KG1 (cell line): ENCODE measurements at places on chromosomes 6 and 20.

GRCh38 chr6:90216072-90216977 is 80.3 kb downstream of the BACH2 start:
- DNase-seq, result no peak

DNA sequence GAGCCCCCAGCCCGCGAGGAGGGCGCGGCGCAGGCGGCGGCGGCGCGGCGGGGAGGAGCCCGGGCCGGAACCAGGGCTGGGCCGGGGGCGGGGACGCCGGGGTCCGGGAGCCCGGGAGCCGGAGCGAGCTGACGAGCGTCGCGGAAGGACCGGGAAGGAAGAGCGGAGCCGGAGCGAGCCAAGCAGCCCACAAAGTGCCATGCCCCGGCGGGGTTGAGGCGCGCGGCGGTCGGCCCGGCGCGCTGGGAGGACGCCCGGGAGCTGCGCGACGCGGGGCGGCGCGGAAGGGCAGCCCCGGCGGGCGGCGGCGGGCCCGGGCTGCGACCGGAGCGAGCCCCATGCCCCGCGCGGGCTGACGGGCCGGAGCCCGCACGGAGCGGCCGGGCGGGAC is 289 bp downstream of the FOXP4 start:
- DNase-seq, result no peak

DNA sequence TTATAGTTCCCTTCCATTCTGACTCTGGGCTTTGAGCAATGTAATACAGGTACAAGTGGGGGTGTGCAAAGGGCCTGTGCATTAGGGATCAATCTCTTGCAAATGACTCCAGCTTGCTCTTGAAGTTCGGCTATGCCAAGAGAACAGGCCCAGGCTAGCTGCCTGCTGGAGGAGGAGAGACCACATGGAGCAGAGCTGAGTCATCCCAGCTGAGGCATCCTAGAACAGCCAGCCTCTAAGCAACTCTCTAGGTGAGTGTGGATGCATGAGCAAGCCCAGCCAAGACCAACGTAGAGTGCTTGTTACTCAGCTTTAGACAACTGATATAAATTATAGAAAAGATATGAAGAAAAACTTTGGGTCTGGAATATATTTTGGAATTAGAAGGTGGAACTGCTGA is 47.6 kb upstream of the RBM24 start:
- DNase-seq, result no peak

- no peak for DNase-seq
Measured at GRCh38 chr6:170032197-170032596, 258.7 kb downstream of the DLL1 start.

DNA sequence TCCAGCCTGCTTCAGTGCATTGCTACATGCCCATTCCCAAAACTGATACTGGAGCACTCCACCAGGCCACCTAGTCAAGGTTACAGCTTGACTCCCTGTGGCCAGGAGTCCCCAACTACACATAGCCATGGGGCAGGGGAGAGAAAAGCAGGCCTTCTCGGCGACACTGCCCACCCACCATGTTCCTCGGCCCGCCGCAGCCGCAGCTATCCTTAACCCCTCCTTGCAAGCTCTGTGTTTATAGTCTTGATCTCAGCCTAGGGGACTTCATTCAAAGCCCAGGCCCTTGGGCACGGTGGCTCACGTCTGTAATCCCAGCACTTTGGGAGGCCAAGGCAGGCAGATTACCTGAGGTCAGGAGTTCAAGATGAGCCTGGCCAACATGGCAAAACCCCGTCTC is 39.2 kb upstream of the FAM50B start:
- no peak for DNase-seq

DNA sequence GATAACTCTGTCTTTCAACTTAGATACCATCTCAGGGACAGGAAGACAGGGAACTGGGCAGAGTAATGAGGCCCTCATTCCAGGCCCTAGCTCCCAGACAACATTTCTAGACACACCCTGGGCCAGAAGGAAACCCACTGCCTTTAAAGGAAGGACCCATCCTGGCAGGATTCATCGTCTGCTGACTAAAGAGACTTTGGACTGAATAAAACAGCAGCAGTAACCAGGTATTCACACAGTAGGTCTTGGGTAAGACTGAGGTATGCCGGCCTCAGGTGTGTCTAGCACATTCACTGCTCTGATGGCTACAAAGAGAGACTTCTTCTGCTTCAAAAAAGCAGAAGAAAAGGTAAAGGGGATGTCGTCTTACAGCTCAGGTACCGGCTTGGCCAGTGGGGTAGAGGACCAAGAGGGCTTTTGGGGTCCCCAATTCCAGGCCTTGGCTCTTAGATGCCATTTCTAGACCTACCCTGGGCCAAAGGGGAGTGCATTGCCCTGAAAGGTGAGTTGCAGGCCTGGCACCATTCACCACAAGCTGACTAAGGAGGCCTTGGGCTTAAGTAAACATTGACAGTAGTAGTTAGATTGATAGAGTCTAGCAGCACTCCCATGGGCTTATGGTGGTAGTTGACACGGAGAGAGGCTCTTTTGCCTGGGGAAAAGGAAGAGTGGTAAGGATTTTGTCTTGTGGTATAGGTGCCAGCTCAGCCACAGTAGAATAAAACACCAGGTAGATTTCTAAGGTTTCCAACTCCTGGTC is 13.4 kb downstream of the SNX14 start:
- DNase-seq, result no peak

- no peak for DNase-seq
Measured at GRCh38 chr20:8221887-8222419, 89.9 kb downstream of the PLCB1 start.

- no peak for DNase-seq
Measured at GRCh38 chr6:98467902-98468301, 366.5 kb upstream of the POU3F2 start.

DNA sequence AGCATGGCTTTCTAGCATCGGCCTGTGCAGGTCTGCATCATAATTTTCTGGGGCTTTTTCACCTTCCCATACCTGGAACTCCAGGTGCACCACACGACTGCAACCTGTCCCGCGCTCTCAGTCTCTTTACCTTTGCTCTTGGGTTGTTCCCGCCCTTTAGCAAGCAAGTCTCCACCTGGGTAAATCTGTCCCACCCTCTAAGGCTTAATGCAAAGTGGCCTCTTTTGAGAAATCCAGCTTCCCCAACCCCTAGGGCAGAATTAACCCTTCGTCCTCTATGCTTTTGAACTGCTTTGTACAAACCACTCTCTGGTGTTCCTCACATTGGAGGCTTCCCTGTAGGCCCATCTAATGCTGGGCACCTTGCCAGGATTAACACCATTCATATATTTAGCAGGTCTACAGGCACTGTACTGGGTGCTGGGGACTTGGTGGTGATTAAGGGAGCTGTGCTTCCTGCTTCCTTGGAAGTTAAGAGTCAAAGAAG is 2.8 kb downstream of the ITPR3 start:
- DNase-seq, result no peak

GRCh38 chr6:154624038-154624599 is 109.1 kb upstream of the SCAF8 start:
- DNase-seq, result no peak

- no peak for DNase-seq
Measured at GRCh38 chr20:62477669-62478455, 2.1 kb upstream of the GATA5 start.
